T follicular helper cell (primary cell): ENCODE measurements at places on chromosomes 7 and 10.

DNA sequence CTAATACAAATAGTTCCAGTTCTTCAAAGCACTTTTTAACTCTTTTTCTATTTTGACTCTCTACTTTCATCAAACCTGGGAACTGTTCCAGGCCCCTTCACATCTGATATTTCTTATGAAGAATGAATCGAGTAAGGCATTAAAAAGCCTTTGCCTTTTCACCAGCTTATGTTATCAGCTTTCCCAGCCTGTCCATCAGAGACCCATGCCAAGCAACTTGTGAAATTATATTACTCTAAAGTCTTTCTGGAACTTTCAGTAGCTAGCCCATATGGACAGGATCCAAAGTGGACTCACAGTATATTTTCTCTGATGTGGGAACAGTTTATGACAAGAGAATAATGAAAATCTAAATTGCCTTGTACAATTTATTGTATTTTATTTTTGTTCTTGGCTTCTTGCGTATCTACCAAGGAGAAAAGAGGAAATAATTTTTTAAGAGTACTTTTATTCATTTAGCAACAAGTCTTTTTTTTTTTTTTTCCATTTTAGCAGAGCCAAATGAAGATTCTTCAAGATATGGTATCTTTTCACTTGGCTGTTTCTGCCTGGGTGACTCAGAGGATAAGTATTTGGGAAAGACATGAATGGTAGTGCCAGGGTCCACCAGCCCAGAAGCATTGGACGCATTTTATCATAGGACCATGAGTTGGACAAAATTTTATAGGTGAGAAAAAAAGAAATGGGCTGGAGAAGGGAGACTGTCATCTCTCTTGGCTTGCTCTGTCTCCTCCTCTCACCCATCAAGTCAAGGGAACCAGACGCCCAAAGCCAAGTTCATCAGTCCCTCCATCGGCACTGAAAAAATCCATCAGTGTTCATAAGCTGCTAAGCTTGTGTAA lies 195.8 kb upstream of the NEBL start:
- DNase-seq: no peak

- DNase-seq: no peak
These were observed 37.4 kb upstream of the KDM7A start for GRCh38 chr7:140214075-140214684.

DNA sequence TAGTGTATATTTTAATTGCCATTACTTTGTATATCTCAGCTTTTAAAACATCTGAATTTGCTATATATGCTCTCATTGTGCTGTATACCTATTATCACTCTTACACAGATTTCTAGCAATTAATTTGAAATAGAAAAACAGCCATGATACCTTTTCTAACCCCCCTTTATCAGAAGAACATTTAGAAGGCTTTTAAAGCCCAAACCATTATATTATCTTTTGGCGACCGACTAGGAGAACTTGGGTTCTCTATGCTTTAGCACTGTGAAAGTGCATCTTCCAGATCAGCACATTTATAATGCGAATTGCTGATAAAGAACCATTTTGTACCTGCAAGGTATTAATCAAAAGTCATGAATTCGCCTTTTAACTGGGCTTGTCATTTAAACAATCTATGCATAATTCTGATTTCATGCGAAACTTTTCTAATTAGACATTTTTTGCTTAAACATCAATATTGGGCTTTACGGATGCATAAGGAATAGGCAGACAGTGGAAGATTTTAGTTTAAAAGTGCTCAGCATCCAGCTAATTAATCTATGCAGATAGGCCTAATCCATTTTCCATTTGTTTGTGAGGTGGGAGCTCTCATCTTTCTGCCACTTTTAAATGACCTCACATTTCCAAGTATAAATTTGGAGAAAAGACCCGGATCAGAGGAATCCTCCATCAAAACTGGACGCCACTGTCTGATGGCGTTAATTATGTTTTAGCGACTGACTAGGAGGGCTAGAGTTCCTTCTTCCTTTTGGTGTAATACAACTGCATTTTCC lies 1.2 kb upstream of the MLLT10 start:
- DNase-seq: no peak

DNA sequence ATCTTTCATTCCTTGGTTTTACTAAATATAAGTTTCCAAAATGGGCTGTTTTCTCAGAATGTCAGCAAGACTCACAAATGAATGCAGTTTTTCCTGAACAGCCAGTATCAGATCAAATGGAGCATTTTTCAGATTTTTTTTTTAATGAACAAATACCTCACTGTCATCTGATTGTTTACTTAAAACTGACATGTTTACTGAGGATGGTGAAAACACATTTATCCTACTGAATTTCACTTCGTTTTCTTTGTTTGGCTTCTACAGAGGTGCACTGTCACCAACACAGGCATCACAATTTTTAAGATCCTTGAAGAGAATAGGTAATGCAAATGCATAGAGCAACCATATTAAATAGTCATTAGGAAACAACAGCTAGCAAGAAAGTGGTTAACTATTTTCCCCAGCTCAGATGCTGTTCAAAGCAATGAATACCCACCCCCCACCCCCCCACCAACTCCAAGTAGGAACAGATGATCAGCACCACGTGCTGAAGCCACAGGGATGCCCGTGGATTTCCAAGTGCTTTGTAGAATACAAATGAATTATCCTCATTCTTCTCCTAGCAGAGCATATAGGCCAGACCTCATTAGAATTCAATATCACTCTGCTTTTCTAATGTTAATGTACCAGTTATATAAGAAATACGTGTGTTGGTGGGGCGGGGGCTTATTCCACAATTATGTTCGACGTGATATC lies 205.9 kb downstream of the SKAP2 start:
- DNase-seq: no peak

GRCh38 chr7:157318015-157318706 lies 18.6 kb upstream of the DNAJB6 start:
- no peak for DNase-seq

DNA sequence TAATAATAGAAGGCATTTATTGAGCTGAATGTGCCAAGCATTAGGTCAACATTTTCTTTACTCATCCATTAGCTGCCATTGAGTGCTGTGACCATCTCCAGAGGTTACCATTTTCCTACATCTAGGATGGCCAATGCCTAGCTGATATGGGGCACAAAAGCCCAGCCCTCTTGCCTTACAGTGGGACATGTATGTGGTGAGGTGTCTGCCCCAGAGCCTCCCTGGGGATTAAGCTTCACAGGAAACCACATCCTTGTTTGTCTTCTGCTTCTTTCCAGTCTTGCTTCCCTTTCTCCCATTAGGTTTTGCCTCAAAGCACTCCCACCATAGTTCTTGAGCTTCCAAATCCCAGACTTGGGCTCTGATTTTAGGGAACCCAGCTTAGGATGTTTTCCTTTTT lies 258.7 kb downstream of the SORCS3 start:
- DNase-seq: no peak

- no peak for DNase-seq
These were observed 134.9 kb downstream of the ADRA2A start for GRCh38 chr10:111211706-111212105.

GRCh38 chr10:34139559-34139958 lies 675.5 kb downstream of the PARD3 start:
- DNase-seq: no peak

GRCh38 chr7:88091988-88092675 lies 127.7 kb downstream of the SRI start:
- DNase-seq: no peak

DNA sequence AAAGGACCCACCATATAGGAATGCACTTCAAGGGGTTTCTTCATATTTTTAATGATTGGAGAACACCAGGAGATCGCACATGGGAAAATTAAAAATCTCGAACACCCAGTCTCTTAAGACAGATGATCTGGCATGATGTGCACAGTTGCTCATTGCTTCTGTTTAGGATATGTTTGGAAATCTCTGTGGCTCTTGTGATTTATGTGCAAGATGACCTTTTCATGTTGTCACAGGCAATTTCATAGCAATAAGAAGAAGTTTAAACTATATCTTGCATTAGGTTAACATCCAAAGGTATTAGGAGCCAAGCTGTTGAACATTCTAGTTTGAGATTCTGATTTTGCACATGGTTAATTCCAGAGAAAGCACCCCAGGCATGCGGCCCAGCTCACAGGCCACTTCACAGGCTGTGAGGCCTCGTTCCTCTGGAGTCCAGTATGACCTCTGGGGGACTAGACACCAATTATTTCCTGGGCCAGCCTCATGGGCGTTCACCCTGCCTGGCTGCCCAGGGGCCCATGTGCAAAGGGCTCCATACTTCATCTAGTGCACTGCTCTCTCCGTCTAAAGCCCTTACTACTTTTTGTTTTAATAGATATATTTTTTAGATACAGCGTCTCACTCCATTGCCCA lies 28.4 kb downstream of the CAMK1D start:
- no peak for DNase-seq

- DNase-seq: no peak
These were observed 18.1 kb upstream of the DPYSL4 start for GRCh38 chr10:132168571-132169030.

DNA sequence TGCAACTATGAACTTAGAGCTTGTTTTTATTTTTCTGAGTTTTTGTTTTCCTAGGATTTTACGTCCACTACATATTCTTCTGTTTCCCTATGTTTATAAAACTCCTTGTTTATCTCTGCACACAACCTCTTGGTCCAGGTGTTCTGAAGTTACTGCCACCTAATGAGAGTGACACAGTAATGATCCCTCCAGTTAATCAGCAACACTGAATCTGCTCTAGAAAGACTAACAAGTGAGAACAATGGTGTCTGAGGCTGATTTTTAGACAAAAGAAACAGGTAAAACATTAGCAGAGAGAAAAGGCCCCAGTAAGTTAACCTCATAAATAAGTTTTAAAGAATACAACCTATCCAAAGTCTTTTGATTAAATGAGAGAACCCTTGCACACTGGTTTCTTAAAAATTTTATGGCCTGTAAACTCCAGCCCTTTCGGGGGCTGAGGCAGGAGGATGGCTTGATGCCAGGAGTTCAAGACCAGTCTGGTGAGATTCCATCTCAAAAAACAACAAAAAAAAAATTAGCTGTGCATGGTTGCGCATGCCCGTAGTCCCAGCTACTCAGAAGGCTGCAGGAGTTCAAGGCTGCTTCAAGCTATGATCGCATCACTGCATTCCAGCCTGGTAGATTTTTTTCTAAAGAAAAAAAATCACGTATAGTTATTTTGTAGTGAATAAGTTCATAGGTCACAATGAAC lies 397.6 kb downstream of the MAGI2 start:
- no peak for DNase-seq

GRCh38 chr10:54266395-54266794 lies 534.6 kb downstream of the PCDH15 start:
- no peak for DNase-seq
